ENCODE measurements at places on chromosomes 7 and 10.

- peak; percentile 48 for DNase-seq
Observed at GRCh38 chr10:12194752-12195271, 879 bp downstream of the NUDT5 start.

- DNase-seq, result no peak
Observed at GRCh38 chr7:100372256-100372655, 1.0 kb upstream of the PILRA start.

DNA sequence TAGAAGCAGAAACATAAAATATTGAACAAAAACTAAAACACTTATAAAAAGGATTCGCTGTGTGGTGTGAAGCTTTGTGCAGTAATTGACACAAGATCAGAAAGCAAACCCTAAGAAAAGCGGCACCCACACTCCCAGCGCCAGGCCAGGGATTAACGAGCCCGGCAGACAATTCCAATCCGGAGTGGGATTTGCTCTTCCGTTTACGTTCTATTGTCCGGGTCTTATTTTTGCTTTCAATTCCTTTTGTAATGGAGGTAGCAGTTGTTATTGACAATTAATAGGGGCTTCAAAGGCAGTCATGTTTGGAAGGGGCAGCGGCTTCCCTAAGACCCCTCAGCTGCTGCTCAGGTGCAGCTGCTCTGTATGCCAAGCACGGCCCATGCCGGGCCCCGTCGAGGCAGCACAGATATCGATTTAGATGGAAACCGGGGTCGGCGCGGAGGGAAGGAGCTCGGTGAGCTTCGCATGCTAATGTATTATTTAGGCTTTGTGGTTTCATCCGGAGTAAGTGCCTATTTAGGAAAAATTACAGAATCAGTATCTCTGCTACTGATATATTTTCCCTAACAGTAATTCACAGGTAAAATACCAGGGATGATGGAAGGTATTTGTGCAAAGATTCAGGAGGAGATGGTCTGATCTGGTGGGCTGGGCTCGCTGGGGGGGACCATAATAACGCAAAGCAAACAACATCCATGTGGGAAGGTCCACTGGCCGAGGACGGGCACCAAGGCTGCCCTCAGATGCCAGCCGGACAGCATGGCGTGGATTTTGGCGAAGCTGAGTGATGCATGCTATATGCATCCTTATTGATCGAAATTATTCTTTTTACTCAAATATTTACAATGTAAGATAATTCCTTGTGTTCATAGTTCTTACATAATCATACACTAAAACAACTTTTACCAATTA lies 561.7 kb downstream of the PTPRN2 start:
- DNase-seq, result no peak

DNA sequence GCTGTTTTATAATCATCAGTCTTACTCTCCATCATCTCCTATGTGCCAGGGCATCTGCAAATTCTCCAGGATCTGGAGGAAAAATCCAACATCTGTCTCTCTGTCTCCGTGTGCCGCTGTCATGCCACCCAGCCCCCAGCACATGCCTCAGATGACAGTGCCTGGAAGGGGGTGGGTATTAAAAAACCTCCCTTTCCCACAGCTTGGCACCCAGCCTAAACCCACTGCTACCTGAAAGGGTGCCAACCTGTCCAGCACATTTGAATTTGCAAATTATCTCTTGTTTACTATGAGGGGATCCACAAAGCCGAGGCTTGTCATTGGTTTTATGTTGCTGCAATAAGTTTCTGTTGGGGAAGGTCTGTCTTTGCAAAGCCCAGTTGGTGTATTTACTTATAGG lies 73.1 kb downstream of the EMX2 start:
- no peak for DNase-seq

GRCh38 chr7:126370038-126370668 lies 882.6 kb downstream of the GRM8 start:
- DNase-seq, result no peak

DNA sequence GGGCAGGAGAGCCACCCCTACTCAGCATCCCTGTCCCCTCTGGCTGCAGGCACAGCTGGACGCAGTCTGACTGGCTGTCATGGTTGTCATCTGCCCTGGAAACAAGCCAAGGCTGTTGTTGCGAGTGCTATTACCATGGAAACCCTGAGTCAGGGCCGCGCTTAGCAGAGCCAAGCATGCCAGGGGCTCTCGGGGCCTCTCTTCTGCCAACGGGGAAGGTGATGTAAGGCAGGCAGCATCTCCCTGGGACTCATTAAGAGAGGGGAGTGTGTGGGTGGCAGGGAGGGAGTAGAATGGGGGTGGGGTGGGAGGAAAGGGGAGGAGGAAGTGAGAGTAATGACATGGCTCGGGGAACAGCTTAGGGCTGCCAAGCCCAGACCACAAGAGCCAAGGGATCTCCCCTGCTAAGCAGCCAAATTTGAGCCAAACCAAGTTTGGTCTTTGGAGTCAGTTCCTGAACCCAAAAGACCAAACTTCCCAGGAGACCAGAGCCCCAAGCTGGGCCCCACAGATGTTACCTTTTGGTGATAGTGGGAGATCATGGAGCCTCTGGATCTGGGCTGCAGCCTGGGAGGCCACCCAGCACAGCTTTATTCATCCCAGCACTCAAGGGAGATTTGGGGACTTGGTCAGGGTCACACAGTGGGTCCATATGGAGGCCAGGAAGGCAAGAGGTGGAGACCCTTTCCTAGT lies 67.6 kb downstream of the TMEM130 start:
- peak; percentile 60 for DNase-seq

DNA sequence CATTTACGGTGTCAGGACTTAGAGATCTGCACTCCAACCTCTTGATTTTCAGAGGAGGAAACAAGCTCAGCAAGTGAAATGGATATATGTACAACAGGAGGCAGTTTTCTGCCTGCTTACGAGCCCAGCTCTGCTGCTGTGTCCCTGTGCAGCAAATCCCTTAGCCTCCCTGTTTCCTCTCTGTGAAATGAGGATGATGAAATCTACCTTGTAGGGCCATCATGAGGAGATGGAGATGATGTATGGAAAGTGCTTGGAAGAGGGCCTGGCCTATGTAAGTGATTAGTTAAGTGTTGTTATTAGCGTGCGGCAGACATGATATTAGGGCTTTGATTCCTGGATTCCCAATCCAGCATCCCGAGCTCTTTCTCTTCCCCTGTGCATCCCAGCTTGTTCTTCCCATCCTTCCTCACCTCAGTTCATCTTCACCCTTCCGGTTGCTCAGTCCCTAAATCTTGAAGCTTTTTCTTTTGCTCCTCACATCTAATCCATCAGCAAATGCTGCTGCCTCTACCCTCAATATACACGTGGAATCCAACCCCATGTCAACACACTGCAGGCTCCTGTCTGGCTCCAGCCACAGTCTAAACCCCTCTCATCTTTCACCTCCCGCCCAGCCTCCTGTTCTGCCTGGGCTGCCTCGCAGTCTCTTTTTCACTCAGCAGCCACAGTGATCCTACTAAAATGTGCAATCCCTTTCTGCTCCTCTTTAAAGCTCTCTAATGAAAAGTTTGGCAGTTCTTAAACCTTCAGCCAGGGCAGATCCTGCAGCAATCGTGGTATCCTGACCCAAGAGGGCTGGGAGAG lies 113.8 kb downstream of the MARCHF5 start:
- DNase-seq, result no peak

- no peak for DNase-seq
Observed at GRCh38 chr10:13483951-13484350, 44.9 kb downstream of the BEND7 start.

GRCh38 chr7:151800391-151800790 lies 76.5 kb downstream of the PRKAG2 start:
- DNase-seq, result no peak

- no peak for DNase-seq
Observed at GRCh38 chr7:95141755-95142154, 182.6 kb downstream of the PON1 start.

DNA sequence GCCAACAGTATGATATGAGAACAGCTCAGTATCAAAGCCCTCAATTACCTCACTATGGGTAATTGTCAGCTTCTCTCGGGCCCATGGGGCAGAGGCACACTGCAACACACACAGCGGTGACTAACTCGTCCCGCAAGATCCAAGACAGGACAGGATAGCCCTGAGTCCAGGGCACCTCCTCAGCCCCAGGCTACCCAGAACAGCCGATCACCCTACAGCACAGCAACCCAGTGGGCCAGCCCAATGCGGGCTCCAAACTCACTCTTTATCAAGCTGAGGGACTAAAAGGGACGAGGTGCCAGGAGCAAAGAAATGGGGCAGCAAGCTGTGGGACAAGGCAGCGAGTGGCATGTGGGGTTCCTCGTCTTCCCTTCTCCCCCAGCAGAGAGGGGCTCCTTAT lies 765.1 kb downstream of the GRID1 start:
- no peak for DNase-seq

DNA sequence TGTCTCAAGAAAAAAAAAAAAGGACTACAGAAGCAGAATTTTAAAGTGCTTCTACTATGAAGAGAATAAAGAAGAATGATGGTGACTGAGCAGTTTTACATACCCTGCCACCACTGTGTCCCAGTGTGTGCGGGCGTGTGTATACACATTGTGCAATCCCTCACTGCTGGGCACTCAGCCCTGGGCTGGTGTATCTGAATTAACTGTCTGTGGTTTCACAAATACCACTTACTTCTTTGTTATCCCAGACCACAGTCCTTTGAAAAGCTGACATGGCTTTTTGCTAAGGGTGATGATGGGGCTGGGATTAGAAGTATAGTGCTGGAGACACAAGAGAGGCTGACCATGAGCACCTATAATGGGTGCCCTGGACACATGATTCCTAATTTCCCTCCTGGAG lies 21.1 kb upstream of the TRPV6 start:
- no peak for DNase-seq

DNA sequence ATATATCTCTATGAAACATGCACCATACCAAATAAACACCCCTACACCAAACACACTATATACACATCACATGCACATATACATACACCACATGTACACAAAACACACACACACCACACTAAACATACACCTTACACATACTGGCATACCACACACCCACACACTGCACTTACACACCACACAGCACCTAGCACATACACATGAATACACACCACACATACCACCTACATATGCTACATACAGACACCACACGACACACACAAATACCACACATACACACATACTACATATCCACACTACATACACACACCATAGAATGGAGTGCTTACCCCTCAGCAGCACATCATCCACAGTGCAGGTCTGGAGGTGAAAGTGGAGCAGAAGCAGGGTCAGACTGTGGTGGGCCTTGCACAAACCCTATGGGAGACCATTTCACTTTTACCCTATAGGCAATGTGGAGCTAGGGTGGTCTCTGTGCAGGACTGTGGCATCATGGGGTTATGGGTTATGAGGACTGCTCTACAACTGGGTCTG lies 64.6 kb downstream of the WDFY4 start:
- no peak for DNase-seq

- DNase-seq, result no peak
Observed at GRCh38 chr10:49288341-49289065, 10.5 kb upstream of the C10orf71 start.

DNA sequence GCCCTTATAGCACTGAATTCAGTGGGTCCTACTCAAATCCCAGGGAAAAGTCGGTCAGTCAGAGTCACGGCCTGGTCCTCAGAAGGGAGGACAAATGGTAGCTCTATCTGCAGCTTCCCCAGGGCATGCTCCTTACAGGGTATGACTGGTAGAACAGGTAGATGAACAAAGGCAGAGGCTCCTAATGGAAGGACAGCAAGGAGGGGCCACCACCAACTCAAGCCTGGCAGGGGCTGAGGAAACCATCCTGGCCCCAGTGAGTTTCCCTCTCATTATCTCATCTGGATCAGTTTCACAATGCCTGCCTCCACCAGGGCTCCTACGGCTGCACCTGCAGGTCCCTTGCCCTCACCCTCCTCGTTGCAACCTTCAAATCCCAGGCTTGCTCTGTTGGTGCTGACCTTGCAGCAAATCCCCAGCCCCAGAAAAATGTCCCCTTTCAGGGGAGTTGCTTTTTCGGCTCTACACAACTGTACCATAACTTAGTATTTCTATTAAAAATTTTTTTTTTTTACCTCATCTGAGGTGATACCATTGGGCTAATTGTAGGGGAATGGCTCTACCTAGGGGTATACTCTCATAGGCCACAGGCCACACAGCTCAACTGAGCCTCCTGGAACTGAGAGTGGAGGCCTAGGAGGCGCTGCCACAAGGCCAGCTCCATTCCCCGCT lies 2.4 kb upstream of the MYO1G start:
- peak; percentile 74 for DNase-seq

DNA sequence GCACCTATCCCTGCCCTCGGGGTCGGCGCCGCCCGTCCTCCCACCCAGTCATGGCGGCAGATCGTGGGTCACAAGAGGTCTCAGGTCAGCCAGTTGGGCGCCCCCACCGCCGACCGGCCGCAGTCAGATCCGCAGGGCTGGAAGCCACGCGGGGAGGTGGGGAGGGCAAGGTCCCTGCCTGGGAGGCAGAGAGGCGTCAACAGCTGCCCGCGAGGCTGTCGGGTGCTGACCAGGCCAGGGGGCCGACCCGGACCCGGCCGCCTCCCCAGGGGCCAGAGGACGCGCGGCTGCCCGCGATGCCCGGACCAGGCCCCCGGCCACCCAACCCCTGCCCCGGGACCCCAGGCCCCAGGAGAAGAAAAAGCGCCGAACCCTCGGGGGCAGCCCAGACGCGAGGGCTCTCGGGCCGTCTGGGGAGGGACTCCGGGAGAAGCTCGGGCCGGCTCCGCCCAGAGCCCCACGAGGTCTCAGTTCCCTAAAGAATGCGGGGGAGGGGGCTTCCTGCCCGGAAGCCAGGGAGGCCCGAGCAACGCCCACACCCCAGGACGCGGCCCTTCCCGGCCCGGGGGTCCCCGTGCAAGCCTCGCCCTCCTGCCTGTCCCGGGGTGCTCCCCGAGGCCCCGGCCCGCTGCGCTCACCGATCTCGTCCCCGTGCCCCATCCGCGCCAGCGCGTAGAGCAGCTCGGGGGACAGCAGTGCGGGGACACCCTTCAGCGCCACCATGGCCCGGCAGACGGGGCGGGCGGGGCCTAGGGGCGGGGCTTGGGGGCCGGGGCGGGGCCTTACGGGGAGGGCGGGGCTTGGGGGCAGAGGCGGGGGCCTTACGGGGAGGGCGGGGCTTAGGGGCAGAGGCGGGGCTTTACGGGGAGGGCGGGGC lies at the start of gene FUOM:
Gene FUOM (minus strand): TSS at position 735 of the 877 bp plus-strand sequence. CDS start 12 bp downstream, at position 723.
- DNase-seq, result peak; percentile 86
